ENCODE measurements at places on chromosomes 1 and 21. TPM values are rescaled to one million over a fixed set of nuclear protein-coding genes. Genes with fewer than 3 reads are reported as not detected.

GRCh38 chr1:238779716-238780115, 606.7 kb upstream of the CHRM3 start:
- H3K36me3 ChIP-seq = no peaks in the 10 kb centered on the region
- H3K4me3 ChIP-seq = no peak overlapping the region
- no peak for DNase-seq
- no peak overlapping the region for H3K27ac ChIP-seq

GRCh38 chr1:224637515-224637914, 21.4 kb downstream of the CNIH3 start:
- no peaks in the 10 kb centered on the region for H3K27me3 ChIP-seq
- H3K4me1 ChIP-seq = peaks cover 31% of the 10 kb centered on the region
- peak overlapping the region; percentile 21 for H3K27ac ChIP-seq
- H3K36me3 ChIP-seq = no peaks in the 10 kb centered on the region
- no peak overlapping the region for H3K4me3 ChIP-seq

- DNase-seq = peak; percentile 83
- peaks cover 4% of the 10 kb centered on the region for H3K4me1 ChIP-seq
- H3K4me3 ChIP-seq = no peak overlapping the region
- H3K27me3 ChIP-seq = no peaks in the 10 kb centered on the region
- no peak overlapping the region for H3K27ac ChIP-seq
- peaks cover 3% of the 10 kb centered on the region for H3K36me3 ChIP-seq
Observed at GRCh38 chr1:227729881-227730629, 5.0 kb downstream of the JMJD4 start.

Gene HSD17B7
- total RNA-seq = 7.7 TPM

Gene KPRP
- total RNA-seq = 0.22 TPM

Gene LIN9
- 2.8 TPM for total RNA-seq

Gene SH2D1B
- total RNA-seq = not detected
